ENCODE measurements at places on chromosomes 11 and 22.

DNA sequence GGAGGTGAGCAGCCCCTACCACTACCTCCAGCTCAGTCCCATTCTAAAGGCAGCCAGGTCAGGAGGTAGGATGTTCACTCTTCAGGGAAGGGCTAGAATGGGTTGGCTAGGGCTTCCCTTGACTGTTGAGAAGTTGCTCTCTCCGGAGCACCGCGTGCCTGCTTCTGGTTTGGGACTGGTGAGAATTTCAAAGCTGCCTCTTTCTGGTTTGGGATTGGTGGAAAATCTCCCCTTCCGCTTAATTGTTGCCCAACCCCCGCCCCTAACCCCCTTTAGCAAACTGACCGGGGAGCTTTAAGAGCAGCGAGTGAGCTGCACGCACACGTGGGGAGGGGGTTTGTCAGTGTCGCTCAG is 686 bp downstream of the USP2 start:
- no peak for DNase-seq

DNA sequence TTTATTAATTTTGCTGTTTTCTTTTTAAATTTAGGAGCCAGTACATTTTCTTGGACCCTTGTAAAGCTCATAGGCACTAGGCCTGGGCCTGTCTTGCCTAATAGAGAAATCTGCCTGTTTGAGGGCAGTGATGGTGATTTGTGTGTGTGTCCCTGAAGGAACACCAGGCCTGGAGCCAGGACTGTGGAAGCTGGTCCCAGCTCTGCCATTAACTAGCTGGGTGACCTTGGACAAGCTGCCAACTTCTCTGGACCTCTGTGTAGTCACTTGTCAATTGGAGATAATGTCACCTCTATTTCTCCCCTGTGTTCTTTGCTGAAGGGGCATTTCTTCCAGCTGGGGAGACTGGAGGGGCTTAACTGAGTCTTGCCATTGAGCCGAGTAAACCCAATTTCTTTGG is 16.0 kb upstream of the FTH1 start:
- no peak for DNase-seq

GRCh38 chr22:46849101-46849500 is 86.7 kb downstream of the TBC1D22A start:
- no peak for DNase-seq

DNA sequence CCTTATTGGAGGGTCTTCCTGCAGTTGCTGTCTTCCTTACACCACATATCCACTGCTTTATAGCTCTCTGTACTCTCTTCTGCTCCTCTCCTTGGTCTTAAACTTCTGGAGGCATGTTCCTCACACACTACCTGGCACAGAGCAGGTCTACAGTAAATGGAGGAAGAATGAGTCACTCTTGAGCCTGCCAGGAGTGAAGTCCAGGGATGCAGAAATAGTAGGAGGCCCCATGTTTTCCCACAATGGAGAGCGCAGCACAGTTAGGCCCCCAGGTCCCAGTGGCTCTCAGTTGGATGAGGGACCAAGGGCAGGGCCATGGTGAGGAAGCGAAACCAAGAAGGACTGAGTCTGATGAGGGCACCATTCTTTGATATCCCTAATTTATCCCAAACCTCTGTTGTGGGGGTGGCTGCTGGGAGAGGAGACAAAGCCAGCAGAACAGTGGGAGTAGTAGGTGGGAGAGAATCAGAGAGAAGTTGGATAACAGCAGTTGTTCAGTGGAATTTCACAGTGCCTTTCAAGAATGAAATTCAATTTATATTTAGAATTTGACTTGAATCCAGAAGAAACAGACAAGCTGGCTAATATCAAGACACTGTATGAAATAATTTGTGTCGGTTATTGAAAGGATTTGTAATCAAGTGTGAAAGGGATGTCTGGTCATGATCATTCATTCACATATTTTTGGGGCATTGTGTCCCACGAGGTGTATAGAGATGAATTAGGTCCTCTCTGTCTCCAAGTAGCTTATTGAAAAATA is 187.8 kb downstream of the HIPK3 start:
- peak; percentile 10 for DNase-seq

GRCh38 chr11:47483457-47483856 is 34.5 kb upstream of the RAPSN start:
- DNase-seq = no peak

DNA sequence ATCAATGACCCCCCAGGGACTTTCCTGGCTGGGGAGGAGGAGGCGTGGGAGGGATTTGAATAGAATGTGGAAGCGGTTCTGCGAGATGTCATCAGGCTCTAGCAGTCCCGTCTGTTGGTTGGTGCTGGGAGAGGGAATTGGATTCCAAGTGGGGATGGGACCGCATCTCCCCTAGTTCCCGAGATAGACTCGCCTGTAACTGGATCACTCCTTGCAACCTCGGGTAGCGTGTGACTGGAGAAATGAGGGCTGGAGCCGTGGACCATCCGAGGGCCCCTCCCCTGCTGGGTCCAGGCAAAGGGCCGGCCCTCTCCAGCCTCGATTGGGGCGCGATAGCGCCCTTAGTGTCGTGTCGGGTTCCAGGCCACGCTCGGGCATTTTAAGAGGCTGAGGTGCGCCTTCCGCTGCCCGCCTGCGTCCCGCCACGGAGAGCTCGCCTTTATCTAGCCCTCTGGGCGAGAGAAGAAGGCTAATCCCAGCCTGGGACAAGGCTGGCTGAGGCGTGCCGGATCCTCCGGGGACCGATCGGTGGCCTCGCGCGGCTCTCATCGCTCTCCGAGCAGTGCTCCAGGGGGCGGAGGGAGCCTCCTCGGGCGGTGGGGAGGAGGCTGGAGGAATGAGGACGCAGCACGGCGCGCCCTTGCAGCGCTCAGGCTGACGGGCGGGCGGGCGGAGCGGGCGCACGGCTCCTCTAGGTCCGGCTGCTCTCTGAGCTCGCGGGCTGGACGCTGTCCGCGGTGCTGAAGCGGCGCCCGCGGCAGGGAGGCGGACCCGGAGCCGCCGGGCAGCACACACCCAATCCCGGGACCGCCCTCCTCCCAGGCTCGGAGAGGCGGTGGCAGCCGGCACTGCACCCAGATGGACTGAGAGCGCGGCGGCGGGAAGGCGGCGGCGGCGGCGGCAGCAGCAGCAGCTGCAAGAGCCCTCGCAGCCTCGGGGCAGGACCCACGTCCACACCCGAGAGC is 107.8 kb downstream of the OSBP2 start:
- peak; percentile 90 for DNase-seq

DNA sequence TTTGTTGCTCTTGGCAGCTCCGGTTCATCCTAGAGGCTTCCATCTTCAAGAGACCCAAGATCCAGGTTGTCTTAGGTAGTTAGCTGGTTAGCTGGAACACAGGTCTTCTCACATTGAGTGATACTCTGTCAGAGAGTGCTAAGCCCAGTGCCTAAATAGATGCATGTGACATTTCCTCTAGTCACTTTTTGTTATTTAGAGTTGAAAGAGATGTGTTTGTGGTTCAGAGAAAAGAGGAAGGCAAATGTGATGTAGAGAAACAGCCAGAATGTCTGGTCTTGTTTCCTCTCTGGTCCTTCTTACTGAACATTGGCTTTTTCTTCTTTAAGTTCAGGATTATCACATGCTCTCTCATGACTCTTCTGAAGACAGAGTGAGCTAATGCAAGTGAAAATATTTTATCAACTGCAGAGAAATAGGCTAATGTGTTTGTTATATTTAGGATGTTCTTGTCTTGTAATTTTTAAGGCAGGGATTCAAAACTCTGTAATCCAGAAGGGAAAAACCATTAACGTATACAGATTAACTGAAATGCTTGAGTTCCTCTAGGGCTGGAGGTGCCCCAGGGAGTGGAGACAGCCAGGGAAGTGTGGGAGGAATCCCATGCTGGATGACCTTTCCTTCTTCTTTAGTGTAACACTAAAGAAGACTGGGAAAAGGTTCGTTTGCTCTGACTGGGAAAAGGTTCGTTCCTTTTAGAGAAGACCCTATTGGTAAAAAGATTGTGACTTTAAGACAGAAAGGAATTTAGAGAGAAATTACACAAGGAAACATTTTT is 75.4 kb downstream of the SWAP70 start:
- DNase-seq = no peak

DNA sequence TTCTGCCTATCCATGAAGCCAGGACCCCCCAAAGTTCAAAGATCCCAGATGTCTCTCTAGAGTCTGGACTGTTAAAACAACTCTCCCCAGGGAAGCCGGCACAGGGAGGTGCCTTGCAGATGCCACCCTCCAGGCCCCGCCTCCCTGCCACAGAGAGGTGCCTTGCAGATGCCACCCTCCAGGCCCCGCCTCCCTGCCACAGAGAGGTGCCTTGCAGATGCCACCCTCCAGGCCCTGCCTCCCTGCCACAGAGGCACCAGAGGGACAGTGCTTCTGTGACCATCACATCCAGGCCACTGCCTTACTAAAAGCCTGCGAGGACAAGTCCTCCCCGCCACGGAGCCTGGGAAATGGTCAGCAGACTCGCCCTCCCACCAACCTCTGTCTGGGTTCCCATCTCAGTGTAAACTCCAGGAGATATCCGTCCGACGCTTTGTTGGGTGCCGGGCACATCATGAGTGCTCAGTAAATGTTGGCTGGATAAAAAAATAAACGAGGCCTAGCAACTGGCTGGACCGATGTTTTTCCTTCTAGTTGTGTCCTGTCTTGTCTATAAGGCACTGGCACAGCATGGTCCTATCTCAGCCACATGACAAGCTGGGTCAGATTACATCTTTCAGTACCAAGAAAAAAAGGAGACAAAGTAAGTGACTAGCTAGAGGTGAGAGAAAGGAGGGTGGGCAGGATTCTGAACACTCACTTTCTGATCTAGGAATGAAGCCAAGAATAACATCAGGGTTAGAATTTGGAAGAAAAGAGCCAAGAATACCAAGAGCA is 91.2 kb upstream of the CSNK2A3 start:
- peak; percentile 57 for DNase-seq

GRCh38 chr11:107691000-107691750 is 20.7 kb downstream of the SLN start:
- peak; percentile 36 for DNase-seq

- DNase-seq = peak; percentile 97
These were observed 135.4 kb downstream of the OSBP2 start for GRCh38 chr22:30829901-30830550.

DNA sequence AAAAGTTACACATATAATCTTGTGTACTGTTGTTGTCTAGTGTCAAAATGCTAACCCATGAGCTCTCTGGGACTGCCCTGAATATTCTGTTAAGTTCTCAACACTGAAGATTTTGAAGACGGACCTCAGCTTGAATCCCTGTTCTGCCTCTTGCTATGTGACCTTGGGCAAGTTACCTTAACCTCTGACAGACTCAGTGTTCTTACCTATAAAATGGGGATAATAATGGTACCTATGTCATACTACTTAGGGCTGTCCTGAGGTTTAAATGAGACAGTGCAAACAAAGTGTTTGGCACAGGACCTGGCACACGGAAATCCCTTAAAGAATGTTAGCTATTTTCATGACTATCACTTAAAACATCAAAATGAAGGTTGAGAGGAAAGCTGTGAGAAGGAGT is 11.3 kb downstream of the TMEM218 start:
- no peak for DNase-seq

DNA sequence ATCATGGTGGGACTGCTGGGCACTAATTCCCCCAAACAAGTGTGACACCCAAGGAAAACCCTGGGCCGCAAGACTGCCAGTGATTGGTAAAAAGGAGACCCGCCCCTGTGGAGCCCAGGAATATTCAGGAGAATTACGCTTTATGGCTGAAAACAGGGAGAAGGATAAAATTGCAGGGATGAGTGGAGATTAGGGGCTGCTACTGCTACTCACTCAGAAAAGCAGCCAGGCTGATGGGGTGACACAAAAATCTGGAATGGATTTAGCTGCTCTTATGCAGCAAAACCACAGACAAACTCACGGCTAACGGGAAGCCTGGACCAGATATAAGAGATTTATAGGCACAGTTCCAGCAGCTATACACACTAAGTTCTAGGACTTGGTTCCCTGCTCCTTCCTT is 4.4 kb upstream of the FBXO3 start:
- DNase-seq = peak; percentile 83

GRCh38 chr11:77191823-77192495 is 63.9 kb downstream of the MYO7A start:
- peak; percentile 20 for DNase-seq

DNA sequence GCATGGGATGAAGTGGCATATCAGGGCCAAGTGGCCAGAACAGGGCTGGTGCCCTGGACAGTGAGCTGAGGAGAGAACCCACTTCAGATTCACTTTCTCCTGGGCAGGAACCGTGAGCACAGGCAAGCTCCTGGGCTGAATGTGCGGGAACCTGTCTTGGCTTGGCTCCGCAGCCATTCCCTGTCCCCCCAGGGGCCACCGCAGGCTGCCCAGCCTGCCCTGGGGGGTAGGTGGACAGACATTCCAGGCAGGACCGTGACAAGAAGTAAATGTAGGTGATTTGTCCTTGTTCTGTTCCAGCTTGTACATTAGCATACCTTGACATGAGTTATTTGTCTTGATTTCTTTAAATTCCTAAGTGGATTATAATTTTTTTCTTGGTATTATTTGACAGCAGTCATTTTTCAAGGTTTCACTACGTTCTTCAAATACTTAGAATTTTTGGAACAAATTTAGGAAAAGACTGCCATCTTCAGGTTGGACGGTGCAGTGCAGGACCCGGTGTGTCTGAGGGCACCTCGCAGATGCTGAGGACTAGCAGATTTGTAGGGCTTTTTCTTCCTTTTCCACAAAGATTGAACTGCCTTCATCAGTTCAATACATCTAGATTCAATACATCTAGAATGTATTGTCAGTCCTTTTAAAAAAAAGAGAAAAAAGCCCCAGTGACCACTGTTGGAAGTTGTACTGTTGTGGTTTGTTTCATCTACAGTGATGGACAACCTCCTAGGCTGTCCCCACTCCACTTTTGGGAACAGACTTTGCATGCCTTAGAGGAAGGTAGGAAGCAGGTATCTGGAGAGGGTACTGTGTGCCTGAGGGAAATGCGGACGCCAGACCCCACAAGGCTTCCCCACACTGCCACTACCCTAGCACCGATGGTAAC is 115.1 kb upstream of the RASSF10 start:
- DNase-seq = peak; percentile 52

DNA sequence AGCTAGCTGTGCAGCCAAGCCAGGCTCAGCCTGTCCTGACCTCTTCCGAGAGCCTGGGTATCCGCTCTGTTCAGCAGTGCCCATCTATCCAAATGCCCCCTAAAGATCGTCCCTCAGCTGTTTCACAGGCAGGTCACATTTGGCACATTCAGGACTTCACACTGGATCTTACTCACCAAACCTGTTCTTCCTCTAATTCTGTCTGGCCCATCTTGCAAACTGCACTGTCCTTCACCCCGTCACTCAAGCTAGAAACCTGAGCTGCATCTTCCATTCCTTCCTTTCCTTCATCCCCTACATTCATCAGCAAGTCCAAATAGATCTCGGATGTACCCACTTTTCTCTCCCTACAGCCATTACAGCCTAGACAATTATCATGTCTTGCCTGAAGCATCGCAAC is 60.7 kb upstream of the CSNK2A3 start:
- no peak for DNase-seq

GRCh38 chr11:78080818-78081495 is 1.3 kb upstream of the NDUFC2 start:
- peak; percentile 73 for DNase-seq

DNA sequence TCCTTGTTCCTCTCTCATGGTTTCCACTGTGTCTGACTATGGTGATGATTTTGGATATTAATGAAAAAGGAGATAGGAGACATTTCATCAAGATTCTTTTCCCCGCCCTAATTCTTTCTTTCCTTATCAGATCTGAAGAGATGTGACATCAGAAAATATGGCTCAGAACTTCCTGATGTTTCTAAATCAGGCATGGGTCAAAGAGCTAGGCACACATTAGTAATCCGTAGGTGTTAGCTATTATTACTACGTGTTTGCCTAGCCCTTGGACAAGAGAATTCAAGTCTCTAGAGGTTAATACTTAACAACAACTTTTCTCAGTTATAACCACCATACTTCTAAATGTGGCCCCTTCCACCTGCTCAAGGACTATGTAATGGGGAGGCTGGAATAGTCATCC is 5.8 kb downstream of the JOSD1 start:
- no peak for DNase-seq

- DNase-seq = no peak
These were observed 9.9 kb upstream of the GAL start for GRCh38 chr11:68674461-68674860.
